ENCODE measurements at places on chromosomes 7 and 10.

DNA sequence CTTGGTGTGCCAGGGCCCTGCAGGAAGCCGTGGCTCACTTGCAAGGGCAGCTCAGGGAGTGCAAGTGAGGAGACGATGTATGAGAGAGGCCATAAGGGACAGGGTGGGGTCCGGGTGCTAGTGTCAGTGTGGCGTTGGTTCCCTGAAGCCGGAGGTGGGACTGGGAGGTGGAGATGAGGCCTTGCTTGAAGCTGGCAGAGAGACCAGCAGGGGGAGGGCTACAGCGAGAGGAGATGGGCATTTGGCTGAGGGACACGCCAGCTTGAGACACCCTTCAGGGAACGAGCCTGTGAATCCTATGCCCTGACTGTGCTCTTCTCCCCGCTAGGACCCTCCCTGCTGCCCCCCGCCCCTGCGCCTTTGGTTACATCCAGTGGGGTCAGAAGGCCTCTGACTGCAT is 529.1 kb downstream of the TCERG1L start:
- no peak for DNase-seq

GRCh38 chr7:77729574-77730348 is 33.5 kb downstream of the RSBN1L start:
- DNase-seq = no peak

GRCh38 chr10:33174674-33175434 is 159.6 kb downstream of the NRP1 start:
- DNase-seq = no peak

GRCh38 chr7:21426286-21427181 is 1.3 kb upstream of the SP4 start:
- DNase-seq = no peak

DNA sequence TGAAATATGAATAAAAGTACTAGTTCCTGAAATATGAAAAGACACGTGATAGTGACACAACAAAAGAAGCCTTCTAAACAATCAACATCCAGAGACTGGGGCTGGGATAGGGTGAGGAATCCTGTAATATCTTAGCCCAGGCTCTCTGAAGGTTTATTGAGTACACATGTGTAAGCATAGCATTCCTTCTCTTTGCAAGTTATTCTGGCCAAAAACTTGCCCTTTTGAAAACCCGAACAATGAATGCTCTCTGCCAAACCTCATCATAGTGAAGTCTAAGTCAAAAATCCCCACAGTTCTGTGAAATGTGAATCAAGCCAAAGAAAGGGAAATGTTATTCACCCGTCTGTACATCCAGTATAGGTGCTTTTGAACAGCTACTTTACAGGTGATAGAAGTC is 11.6 kb downstream of the SEMA3D start:
- DNase-seq = no peak

DNA sequence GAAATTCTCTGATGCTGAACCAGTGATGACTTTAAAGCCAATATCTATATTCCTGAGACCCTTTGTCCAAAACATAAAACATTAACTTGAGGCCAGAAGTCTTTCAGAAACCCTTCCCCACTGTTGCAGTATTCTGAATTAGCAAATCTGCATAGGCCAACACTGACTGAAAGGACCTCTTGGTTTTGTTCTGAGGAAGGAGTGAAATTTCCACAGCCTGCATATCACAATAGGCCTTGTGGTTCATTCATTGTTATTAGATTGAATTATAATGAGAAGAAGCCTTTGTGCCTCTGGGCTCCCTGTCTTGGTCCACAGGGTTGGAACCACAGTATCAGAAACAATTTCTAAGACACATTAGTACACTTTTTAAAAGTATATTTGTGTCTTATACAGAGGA is 90.3 kb downstream of the CCNY start:
- DNase-seq = no peak

- no peak for DNase-seq
Measured at GRCh38 chr10:7006566-7006965, 404.3 kb downstream of the SFMBT2 start.

- no peak for DNase-seq
Measured at GRCh38 chr10:120732643-120733313, 118.4 kb upstream of the WDR11 start.

- no peak for DNase-seq
Measured at GRCh38 chr10:30019468-30019867, 39.9 kb downstream of the JCAD start.

DNA sequence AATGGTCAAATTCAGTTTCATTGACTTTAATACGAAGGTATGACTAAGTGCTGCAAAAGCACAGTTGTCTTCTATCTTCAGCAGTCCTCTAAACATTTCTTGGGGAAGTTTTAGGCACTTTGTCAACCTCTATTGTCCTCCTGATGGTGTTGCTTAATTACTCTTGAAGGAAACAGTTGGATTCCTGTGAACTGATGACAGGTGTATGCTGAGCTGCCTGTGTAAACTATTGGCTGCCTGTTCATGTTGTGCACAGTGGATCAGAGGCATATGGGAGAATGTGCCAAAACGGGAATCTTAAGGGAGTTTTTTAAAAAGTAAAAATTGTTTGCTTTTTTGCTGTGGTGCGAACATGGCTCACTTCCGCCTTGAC is 221.0 kb downstream of the AUTS2 start:
- no peak for DNase-seq

DNA sequence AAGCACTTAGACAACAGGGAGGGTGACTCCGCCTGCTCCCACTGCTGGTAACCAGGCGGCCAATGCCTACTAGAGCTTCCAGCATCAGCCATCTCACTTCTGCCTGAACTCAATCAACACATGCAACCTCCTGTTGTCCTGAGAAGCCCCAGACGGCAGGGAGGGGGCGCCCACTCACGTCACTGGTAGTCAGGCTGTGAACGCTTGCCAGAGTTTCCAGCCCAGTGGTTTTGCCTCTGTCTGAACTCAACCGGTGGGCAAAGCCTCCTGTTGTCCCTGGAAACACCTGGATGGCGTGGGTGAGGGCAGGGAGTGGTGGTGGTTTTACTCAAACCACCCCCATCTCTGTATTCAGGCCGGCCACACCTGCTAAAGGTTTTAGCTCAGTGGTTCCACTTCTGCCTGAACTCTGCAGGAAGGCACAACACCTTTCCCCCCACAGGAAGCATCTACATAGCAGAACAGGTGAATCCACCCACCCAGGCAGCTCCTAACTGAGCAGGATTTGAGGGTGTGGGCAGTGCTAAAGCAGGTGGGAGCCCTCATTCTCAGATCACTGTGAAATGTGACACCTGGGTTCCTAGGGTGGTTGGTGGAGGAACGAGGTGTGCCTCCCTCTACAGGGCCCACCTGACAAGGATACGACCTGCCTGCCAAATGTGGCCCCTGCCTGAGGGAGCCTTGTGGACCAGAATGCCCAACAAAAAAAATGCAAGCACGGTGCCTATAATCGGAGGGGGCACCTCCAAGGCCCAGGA is 563.0 kb upstream of the SEMA3D start:
- DNase-seq = no peak

DNA sequence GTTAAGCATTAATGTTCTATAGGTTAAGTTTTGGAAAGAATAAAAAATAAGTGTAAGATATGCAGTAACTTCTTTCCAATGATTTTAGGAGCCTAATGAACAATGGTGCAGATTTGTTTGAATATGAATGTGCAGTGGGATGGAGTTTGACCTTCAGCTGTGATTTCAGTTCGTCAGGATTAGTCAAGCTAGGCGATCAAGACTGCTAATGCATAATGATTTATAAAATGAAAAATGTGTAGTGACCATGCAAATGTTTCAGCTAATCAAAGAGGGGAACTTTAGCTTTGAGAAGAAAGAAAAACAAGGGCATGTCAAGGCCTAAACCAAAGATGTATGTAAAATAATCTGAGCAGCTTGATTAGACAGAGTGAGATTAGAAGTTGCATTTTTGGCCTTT is 208.5 kb downstream of the FOXP2 start:
- no peak for DNase-seq

DNA sequence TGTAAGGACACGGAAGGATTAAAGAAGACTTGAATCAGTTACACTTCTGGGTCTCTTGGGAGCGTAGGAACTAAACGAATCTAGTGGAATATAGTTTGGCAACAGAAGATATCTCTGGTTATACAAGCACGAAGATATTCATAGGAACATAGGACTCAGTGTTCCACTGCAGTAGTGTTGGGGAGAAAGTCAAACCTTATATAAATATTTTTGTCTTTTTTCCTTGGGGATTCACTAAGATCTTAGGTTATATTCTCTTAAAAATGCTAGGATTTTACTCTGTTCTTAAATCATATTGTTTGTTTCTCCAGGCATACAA is 21.4 kb downstream of the PRKAR2B start:
- DNase-seq = no peak

DNA sequence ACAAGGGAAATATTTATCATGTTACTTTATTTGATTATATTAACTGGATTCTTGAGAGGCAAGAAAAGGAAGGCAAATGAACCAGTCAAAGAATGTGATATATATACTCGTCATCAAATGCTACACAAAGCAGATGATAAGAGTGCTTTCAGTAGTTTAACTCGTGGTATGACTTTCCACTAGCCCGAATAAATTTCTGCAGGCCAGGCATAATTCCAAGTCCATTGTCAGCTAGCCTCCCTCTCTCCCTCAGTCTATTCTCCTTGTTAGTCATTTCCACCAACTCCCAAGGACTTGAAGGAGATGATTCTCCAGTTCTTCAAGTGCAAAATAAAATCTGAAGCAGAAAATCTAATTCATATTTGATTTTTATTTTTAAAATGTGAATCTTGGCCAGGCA is 190.5 kb downstream of the GLI3 start:
- DNase-seq = no peak

GRCh38 chr7:34425631-34426384 is 232.2 kb upstream of the NPSR1 start:
- DNase-seq = no peak

DNA sequence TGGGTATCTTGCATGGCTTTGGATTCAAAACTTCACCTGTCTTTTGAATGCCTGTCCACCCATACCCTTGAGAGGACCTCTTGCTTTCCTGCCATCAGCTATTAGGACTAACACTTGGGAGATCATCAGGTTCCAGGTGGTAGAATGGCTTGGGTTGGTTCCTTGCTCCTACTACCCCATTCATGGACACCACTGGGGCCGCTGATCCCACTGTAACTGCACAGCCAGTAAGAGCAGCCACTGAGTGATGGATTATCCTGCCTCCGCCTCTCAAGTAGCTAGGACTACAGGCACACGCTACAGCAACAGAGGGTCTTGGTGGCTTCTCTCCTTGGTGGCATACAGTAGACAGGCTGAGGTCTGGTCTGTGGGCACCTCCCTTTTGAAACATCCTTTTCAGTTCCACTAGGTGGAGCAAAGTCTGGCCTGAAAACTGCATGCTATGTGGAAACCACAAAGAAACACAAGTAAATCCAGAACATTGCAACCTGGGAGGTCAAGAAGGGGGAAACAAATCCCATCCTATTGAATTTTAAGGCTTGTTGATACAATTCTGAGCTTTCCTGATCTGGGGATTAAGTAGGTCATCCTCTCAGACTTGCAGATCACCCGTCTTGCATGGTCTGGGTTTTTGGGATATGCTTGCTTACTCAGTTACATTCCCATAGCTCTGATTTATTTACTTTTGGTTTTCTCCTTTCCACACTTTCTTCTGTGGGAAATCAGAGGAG is 9.4 kb downstream of the WBP1L start:
- DNase-seq = peak; percentile 21

GRCh38 chr10:79089632-79090031 is 20.9 kb downstream of the ZMIZ1 start:
- no peak for DNase-seq
